ENCODE measurements at places on chromosomes 11 and 22. TPM values are rescaled to one million over a fixed set of nuclear protein-coding genes. Genes with fewer than 3 reads are reported as not detected.

Gene TBX10
- not detected for total RNA-seq

Gene PHF21A
- 52.8 TPM for total RNA-seq

Gene SCUBE1
- 54.7 TPM for total RNA-seq

Gene CDON
- 25.2 TPM for total RNA-seq

Gene BTG4
- total RNA-seq, result not detected

Gene SPI1
- not detected for total RNA-seq

Gene OR51B4
- 0.49 TPM for total RNA-seq

Gene GSTT2B
- total RNA-seq, result 6.0 TPM

Gene TSSC4
- total RNA-seq, result 48.4 TPM

Gene ADM
- total RNA-seq, result 78.3 TPM

Gene KCNQ1
- total RNA-seq, result 35.3 TPM

Gene GPHA2
- not detected for total RNA-seq

Gene RIMBP3C
- total RNA-seq, result 0.18 TPM

Gene TEX54
- total RNA-seq, result not detected
